Pancreas (tissue), 10 donors: ENCODE measurements at places on chromosomes 11 and 22. TPM values are rescaled to one million over a fixed set of nuclear protein-coding genes. Genes with fewer than 3 reads are reported as not detected.

DNA sequence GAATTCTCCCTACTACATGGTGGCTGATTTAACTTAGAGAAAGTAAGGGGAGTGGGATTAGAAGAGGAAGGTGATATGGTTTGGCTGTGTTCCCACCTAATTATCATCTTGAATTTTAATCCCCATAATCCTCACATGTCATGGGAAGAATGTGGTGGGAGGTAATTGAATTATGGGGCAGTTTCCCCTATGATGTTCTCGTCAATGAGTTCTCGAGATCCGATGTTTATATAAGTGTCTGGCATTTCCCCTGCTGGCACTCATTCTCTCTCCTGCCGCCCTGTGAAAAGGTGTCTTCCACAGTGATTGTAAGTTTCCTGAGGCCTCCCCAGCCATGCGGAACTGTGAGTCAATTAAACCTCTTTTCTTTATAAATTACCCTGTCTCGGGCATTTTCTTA lies 169.3 kb downstream of the CASP12 start:
- no peaks in the 10 kb centered on the region for H3K4me1 ChIP-seq
- DNase-seq: no peak
- no peaks in the 10 kb centered on the region for H3K36me3 ChIP-seq

DNA sequence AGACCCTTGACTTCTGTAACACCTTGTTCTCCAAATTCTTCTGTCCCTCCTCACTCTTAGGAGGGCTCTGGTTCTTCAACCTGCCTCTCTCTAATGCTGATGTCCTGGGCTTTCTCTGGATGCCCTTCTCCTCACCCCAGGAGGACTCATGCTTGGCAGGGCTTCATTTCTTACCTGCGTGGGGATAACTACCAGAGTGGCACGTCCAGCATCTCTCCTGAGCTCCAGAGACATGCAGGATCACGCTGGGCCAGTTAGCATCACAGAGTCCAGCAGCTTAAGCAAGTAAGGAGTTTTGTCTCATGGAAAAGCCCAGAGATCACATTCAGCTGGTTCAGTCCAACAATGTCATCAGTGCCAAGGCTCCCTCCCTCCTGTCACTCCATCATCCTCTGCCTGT lies 36.4 kb downstream of the RTL6 start:
- DNase-seq: no peak
- H3K27me3 ChIP-seq: no peaks in the 10 kb centered on the region
- no peaks in the 10 kb centered on the region for H3K36me3 ChIP-seq
- no peak overlapping the region for H3K4me3 ChIP-seq
- H3K4me1 ChIP-seq: no peaks in the 10 kb centered on the region

- H3K4me1 ChIP-seq: peaks cover 26% of the 10 kb centered on the region
- H3K27ac ChIP-seq: no peak overlapping the region
- no peaks in the 10 kb centered on the region for H3K27me3 ChIP-seq
- H3K4me3 ChIP-seq: no peak overlapping the region
- no peaks in the 10 kb centered on the region for H3K36me3 ChIP-seq
- DNase-seq: no peak
Observed at GRCh38 chr11:116984186-116984585, 114.0 kb downstream of the SIK3 start.

DNA sequence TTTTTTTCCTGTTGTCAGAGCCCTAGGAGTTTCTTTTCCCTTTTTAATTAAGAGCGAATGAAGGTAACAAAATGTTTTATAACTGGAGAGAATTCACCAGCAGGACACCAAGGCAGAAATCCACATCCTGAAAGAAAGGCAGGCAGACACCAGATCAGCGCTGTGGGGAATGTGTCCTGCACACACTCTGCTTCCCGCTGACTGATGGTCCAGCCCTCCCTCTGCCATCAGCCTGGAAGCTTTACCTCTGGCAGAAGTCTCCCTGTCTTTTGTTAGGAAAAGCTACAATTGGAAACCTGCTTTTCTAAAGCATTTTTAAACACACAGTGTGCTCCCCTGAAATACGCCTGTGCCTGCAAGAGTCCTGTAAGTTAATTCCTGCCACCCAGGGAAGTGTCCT lies 638.5 kb downstream of the NTM start:
- H3K27me3 ChIP-seq: no peaks in the 10 kb centered on the region
- no peaks in the 10 kb centered on the region for H3K36me3 ChIP-seq
- H3K4me3 ChIP-seq: no peak overlapping the region
- no peak overlapping the region for H3K27ac ChIP-seq

GRCh38 chr11:125980436-125980835 lies 34.6 kb downstream of the VSIG10L2 start:
- H3K4me3 ChIP-seq: no peak overlapping the region
- H3K27ac ChIP-seq: no peak overlapping the region
- peaks cover 6% of the 10 kb centered on the region for H3K4me1 ChIP-seq

GRCh38 chr22:36546932-36547331 lies 18.0 kb upstream of the EIF3D start:
- no peaks in the 10 kb centered on the region for H3K27me3 ChIP-seq
- no peak overlapping the region for H3K27ac ChIP-seq

DNA sequence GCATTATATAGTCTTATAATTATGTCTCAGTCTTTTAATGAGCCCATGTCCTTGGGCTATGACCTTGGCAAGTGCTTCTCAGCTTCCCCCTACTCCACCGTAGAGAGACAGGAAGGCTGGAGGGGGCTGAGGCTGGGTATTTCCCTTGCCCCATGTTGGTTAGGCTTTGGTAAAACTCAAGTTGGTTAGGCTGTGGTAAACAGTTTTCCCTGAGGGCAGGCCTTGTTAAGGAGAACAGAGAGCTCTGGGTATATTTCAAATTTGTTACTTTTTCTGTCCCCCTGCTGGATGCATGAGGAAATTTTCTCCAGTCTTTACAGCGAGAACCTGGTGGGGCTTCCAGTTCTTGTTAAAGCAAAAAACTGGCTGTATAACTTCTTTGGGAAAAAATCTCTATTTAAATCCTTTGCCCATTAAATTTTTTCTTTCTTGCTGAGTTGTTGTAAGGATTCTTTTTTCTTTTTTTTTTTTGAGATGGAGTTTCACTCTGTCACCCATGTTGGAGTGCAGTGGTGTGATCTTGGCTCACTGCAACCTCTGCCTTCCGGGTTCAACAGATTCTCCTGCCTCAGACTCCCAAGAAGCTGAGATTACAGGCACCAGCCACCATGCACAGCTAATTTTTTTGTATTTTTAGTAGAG lies 12.2 kb upstream of the DCHS1 start:
- no peak for DNase-seq
- no peak overlapping the region for H3K4me3 ChIP-seq
- no peaks in the 10 kb centered on the region for H3K4me1 ChIP-seq
- no peaks in the 10 kb centered on the region for H3K36me3 ChIP-seq

DNA sequence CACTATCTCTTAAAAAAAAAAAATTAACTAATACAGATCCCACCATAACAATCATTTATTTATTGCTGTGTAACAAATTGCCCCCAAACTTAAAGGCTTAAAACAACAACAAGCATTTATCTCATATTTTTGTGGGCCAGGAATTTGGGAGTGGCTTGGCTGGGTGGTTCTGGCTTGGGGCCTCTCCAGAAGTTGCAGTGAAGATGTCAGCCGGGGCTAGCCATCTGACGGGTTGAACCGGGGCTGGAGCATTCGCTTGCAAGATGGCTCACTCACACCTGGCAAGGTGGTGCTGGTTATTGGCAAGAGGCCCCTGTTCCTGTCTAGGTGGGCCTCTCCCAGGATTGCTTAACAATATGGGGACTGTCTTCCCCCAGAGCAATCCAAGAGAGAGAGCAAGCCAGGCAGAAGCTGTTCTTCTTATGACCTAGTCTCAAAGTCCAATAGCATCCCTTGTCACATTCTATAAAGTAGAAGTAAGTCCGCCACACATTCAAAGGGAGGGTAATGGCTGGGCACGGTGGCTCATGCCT lies 29.5 kb downstream of the ACO2 start:
- no peak overlapping the region for H3K4me3 ChIP-seq
- no peak for DNase-seq
- H3K4me1 ChIP-seq: no peaks in the 10 kb centered on the region
- no peak overlapping the region for H3K27ac ChIP-seq

- H3K27me3 ChIP-seq: no peaks in the 10 kb centered on the region
- DNase-seq: peak; percentile 81
- no peaks in the 10 kb centered on the region for H3K36me3 ChIP-seq
- H3K4me3 ChIP-seq: no peak within 1 kb of the TSS
Observed at GRCh38 chr11:47257517-47258316, at the start of gene NR1H3. TSS of gene NR1H3 (plus strand) at chr11:47257996. CDS start at chr11:47259217, 1,221 bp downstream.

GRCh38 chr11:11155962-11156815 lies 196.9 kb downstream of the CSNK2A3 start:
- H3K4me3 ChIP-seq: no peak overlapping the region
- DNase-seq: no peak
- no peaks in the 10 kb centered on the region for H3K36me3 ChIP-seq
- H3K27me3 ChIP-seq: no peaks in the 10 kb centered on the region
- no peak overlapping the region for H3K27ac ChIP-seq

DNA sequence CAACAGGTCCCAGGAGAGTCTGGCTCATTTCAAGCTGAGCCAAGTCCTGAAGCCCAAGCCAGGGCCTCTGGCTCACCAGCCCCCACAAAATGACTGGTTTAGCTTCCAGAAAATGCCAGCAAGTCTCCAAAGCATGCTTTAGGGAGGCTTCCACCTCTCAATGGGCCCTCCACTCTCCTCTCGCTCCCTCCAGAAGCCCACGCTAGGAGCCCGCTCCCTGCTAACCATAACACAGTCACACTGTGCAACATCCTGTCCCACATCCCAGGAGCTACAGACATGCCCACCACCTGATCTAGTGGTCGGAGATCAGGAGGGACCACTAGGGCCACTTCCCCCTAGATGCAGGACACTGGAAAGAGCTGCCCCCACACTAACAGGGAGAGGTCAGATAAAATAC lies 6.9 kb downstream of the SULT4A1 start:
- no peak for DNase-seq
- no peaks in the 10 kb centered on the region for H3K27me3 ChIP-seq
- no peaks in the 10 kb centered on the region for H3K4me1 ChIP-seq
- H3K27ac ChIP-seq: no peak overlapping the region
- no peaks in the 10 kb centered on the region for H3K36me3 ChIP-seq
- no peak overlapping the region for H3K4me3 ChIP-seq

DNA sequence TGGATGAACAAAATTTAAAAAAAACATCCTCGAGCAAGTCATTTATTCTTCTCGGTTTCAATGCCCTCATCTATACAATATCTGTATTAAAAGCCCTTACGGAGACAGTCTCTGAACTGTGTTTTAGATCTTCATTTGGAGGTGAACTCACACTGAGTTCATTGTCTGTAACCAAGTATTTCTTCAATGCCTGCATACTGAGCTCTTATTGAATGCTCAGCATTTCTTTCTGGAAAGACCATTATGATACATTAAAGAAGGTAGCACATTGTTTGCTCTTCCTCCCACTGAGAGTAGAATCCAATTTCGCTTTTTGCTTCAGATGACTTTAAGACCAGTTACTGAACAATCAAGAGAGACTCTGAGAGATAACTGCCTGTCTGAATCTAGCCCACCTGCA lies 1.7 kb upstream of the ANO3 start:
- H3K4me1 ChIP-seq: no peaks in the 10 kb centered on the region
- H3K27ac ChIP-seq: no peak overlapping the region
- no peak overlapping the region for H3K4me3 ChIP-seq
- no peaks in the 10 kb centered on the region for H3K36me3 ChIP-seq
- H3K27me3 ChIP-seq: no peaks in the 10 kb centered on the region

GRCh38 chr11:33797879-33798278 lies 23.6 kb upstream of the FBXO3 start:
- DNase-seq: no peak
- H3K4me3 ChIP-seq: no peak overlapping the region
- peaks cover 8% of the 10 kb centered on the region for H3K4me1 ChIP-seq
- no peaks in the 10 kb centered on the region for H3K36me3 ChIP-seq

DNA sequence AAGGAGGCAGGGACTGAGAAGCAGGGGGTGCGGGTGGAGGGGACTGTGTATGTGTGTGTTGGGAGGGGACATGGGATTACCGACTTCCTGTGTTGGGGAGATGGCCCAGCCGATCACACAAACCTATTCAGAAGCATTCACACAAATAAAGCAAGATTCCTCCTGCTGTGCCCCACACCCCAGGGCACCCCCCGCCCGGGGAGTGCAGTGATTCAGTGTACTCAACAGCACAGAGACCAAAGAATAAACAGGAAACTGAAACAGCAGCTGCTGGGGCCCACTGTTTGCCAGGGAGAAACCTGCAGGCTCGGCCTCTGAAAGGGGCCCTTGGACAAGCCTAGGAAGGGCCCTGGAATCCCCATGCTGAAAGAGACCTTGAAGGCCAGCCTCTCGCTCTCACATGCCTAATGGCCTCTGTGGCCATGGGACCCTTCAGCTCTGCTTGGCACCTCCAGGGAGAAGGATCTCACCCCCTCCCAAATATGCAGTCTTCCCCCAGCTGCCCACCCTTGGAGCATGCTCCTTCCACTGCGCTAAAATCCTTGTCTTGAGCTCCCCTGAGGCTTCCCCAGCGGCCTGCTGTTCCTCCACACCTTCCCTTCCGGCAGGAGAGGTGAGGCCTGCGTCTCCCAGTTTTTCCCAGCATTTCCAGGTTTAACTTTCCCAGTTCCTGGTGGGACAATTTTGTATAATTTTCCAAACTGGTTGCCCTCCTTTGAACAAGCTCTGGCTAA lies 72.9 kb downstream of the CSNK2A3 start:
- H3K27me3 ChIP-seq: no peaks in the 10 kb centered on the region
- H3K4me3 ChIP-seq: no peak overlapping the region
- H3K36me3 ChIP-seq: no peaks in the 10 kb centered on the region
- no peak overlapping the region for H3K27ac ChIP-seq
- DNase-seq: no peak
- H3K4me1 ChIP-seq: no peaks in the 10 kb centered on the region

- no peaks in the 10 kb centered on the region for H3K27me3 ChIP-seq
- no peak for DNase-seq
- H3K4me3 ChIP-seq: no peak overlapping the region
- no peaks in the 10 kb centered on the region for H3K4me1 ChIP-seq
Observed at GRCh38 chr11:66020618-66021357, 5.5 kb downstream of the CATSPER1 start.

- no peaks in the 10 kb centered on the region for H3K36me3 ChIP-seq
- H3K4me3 ChIP-seq: no peak overlapping the region
- H3K4me1 ChIP-seq: peaks cover 44% of the 10 kb centered on the region
- H3K27ac ChIP-seq: peak overlapping the region; percentile 34
- H3K27me3 ChIP-seq: no peaks in the 10 kb centered on the region
- DNase-seq: peak; percentile 33
Observed at GRCh38 chr11:111303461-111303860, 5.1 kb downstream of the POU2AF3 start.

Gene GPR83
- total RNA-seq: not detected

Gene ZNRD2
- 24.7 TPM for total RNA-seq

Gene LBHD1
- 4.0 TPM for total RNA-seq

Gene SYT8
- total RNA-seq: 34.2 TPM

Gene PIK3IP1
- total RNA-seq: 24.5 TPM

Gene IFTAP
- total RNA-seq: 6.4 TPM

Gene TMEM191B
- total RNA-seq: 0.28 TPM

Gene CDON
- 6.4 TPM for total RNA-seq

Gene TBX1
- 0.28 TPM for total RNA-seq

Gene GLB1L3
- not detected for total RNA-seq

Gene GSTT2B
- total RNA-seq: 9.9 TPM
